ENCODE measurements at places on chromosomes 4 and X.
A peak's percentile ranks its signal among the peaks of the same experiment; 100 is the strongest.

DNA sequence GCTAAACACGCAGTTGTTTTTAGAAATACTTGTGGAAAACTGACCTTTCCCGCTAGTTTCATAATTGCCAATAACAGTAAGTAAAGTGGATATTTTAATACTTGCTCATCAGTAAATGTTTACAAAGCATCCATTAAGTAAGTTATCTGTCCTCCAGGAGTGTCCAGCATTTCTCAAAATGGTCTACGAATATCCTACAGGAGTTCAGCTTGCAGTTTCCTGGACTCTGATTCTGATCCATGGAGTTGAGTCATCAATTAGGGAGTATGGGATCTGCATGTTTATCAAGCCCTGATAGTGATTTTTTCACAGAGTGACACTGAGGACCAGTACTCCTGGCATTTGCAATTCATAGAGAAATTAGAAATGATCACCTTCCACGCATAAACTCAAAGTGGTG is 325.2 kb upstream of the AADAT start:
- peak; percentile 24 for DNase-seq

DNA sequence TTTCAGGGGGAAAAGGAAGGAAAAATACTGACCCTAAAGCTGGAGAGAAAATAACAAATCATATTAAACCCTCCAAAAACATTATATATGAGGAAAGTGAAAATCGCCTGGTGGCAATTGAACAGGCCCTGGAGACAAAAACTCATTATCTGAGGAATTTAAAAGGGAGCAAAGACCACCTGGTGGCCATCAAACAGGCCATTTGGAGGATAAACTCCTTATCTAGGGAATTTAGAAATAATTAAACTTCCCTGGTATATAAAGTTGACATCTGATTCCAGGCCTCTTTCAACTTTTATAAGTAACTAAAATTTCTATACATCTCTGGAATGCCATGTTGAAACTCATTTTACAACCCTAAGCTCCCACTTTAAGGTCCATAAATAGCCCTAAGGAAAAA is 35.2 kb downstream of the CHM start:
- no peak for DNase-seq

- peak; percentile 96 for DNase-seq
Observed at GRCh38 chrX:45710081-45710801, 509.6 kb upstream of the DIPK2B start.

DNA sequence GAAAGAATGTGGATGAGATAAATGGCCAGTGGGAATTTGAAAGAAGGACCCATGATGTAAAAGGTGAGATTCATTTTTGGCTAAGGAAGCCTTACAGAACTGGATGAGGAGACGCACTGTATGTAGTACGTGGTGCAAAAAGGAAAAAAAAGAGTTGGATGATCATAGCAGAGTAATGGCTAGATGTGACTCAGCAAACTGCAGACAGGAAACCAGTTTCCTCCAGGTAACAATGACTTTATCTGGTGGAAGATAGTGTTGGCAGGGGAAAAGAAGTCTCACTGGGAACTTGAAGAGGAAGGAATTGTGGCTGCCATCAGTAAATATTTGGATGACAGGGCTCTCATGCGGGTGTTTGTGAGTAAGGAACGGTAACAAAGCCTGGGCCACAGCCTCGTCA is 243.2 kb downstream of the CPE start:
- DNase-seq = no peak

GRCh38 chrX:9807355-9808182 is 21.3 kb downstream of the SHROOM2 start:
- no peak for DNase-seq

GRCh38 chr4:10622728-10623127 is 61.8 kb downstream of the CLNK start:
- no peak for DNase-seq

DNA sequence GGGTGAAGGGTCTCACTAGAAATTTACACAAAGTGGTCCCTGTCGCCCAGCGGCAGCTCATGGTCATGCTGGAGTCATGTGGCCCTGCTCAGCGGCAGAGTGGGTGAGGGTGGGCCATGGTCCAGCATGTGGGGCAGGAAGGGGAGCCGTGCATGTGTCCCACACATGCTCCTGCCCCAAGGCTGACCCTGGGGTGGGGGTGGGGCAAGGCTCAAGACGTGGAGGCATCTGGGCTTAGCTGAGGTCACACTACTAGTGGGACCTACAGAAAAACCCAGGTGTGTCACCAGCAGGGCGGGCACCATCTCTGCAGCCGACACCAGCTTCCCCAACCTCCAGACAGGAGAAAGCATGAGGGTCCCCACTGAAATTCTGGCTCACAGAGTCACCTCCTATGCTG is 42.4 kb downstream of the EVC start:
- no peak for DNase-seq

GRCh38 chrX:133983974-133984845 is 1.2 kb downstream of the GPC3 start:
- no peak for DNase-seq

DNA sequence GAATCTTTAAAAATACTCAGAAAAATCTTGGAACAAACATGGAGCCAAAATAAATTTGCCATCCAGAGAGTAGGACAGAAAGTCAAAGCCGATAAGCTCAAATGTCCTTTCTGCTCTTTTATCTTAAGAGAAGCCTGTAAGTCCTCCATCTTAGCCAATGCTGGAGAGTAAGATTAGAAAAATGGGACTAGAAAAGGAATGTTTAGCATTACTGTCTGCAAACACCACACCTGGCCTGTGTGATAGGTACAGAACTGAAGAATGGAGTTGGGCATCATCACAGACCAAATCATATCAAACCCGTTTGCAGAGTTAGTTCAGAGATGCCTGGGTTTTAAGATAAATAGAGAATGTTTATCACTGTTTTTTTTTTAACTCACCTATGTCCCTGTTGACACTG is 10.5 kb upstream of the SLC39A8 start:
- DNase-seq = no peak

- DNase-seq = no peak
Observed at GRCh38 chr4:2591189-2591588, 54.7 kb downstream of the FAM193A start.

- DNase-seq = no peak
Observed at GRCh38 chr4:152374153-152374552, 161.7 kb downstream of the FBXW7 start.

GRCh38 chr4:7786517-7786916 is 153.1 kb downstream of the AFAP1 start:
- DNase-seq = no peak

DNA sequence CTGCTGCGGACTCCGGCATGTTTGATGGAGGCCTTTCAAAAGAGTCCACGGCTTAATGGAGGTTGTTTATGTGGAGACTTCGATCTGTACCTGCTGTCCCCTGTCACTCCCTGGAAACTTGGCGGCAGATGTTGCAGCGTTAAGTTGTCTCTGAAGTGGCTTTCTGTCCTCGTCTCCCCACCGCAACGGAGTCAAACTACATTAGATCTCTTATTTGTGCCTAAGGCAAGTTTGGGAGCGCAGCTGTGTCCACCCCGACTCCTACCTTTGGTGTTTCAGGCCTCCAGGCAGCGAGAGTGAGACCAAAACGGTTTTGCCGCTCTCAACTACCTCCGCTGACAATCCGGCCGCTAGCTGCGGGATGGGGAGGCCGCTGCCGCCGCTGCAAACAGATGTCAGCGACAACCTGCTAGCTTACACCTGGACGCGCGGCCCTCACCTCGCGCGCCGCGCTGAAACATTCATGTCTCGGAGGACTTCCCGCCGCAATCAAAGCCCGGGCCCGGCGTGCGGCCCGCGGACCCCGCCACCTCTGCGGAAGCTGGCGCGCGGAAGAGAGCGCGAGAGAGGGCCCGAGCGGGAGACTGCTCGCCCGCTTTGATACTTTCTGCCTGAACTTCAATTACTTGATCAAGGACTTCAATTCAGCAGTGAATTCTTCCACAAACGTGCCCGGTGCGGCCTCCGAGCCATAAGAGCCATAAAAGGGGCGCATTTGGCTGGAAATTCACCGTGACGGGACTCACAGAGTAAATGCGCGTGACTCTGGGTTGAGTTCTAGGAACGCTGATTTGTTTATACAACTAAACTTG is 108.4 kb downstream of the ANTXR2 start:
- DNase-seq = no peak

GRCh38 chr4:137534516-137534915 is 2.2 kb upstream of the PCDH18 start:
- DNase-seq = no peak

GRCh38 chr4:138976526-138976925 is 39.1 kb upstream of the NOCT start:
- no peak for DNase-seq

DNA sequence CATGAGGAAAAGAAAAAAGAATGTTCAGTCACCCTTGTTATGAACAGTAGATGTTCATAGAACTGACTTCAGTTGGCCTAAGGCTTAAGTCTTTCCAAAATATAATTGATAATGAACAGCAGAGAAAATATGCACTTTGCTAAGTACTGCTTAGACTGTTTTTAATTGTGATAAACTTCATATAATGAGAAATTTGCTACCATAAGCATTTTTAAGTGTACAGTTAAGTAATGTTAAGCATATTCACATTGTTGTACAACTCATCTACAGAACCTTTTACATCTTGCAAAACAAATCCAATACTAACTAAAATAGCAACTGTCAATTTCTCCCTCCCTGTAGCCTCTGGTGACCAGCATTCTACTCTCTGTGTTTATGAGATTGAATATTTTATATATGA is 792.2 kb upstream of the LCORL start:
- DNase-seq = no peak

- DNase-seq = no peak
Observed at GRCh38 chr4:2059046-2059725, at the start of gene NAT8L. TSS of gene NAT8L (plus strand) at chr4:2059327. CDS start at chr4:2059512, 185 bp downstream.

GRCh38 chr4:107876099-107876498 is 51.4 kb downstream of the SGMS2 start:
- DNase-seq = no peak

GRCh38 chr4:170162416-170162815 is 72.7 kb upstream of the AADAT start:
- no peak for DNase-seq

DNA sequence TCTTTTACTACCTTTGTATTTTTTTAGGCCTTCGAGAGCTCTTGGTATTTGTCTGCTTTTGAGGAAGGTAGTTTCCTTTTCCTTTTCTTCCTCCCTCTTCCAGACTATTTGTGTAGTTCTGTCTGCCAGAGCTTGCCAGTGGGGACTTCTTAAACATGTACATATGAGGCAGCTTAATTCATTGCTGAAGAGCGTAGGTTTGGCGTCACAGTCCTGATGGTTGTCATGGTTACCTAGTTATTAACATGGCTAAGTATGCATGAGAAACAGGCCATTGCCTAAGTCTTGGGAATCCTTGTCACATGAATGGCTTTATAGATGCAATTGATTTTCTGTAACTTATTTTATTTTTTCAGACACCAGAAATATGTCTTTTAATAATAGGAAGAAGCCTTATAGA is 48.5 kb upstream of the ARMCX2 start:
- DNase-seq = no peak

- DNase-seq = no peak
Observed at GRCh38 chr4:24999392-25000089, 31.2 kb downstream of the LGI2 start.

DNA sequence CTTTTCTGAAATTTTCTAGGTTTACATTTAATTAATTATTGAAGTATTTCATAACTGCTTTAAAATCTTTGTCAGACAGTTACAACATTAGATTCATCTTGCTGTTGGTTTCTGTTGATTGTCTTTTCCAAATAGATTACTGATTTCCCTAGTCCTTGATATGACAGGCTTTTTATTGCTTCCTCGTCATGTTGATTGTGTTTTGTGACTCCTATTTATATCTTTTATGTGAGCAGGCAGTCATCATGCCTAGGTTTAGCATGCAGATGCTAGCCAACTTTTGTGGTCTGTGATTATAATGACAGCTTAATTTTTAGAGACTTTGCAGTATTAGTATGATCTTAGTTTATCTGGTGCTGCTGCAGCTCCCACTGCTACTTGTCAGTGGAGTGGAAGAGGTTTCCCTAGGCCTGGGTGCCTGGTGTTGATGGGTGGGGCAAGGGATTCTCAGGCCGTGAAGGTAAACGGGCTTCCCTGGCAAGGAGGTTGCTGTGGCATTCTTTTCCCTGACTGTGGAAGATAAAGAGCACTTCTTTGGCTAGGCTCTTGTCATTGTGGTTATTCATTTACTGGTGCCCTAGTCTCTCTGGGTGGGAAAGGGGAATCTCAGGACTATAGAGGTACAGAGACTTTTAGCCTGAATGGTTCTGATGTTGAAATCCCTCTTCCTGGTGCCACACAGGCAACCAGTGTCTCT is 65.7 kb downstream of the SERPINA7 start:
- DNase-seq = no peak

GRCh38 chr4:86132468-86132867 is 227.4 kb downstream of the MAPK10 start:
- DNase-seq = no peak

- no peak for DNase-seq
Observed at GRCh38 chr4:27790911-27791310, 930.3 kb downstream of the STIM2 start.

DNA sequence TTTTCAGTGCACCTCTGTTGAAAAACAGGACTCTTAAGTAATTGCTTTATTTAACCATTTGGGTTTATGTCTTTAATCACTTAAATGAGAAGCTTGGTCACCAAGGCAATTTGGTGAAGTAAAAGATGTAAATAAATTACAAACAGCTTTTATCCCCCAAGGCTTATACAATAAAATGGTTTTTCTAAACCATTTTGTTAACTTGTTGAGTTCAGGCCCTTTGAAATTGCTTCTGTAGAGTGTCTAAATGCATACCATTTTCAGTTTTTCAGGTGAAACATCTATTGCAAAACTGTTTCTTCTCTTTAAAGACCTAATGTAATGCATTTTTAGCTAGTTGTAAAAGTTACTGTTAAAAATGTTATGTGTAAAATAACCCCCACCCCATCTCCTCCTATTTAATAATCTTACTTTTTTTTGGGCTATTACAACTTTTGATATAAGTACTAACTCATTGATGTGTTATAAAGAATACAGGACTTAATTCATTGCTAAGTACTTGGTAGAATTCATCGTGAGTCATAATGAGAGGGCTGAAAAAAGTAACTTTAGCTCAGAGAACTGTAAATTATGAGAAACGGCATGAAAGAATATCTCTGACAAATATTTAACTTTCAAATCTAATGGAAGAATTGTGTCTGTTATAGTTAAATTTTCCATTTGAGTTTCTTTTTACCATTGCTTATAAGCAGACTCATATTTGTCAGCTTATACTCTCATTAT is 4.5 kb downstream of the RAPGEF2 start:
- peak; percentile 14 for DNase-seq

GRCh38 chrX:78708262-78708661 is 39.3 kb upstream of the LPAR4 start:
- DNase-seq = peak; percentile 40

- DNase-seq = no peak
Observed at GRCh38 chr4:95956094-95956493, 116.2 kb downstream of the PDHA2 start.

GRCh38 chr4:3638080-3638795 is 106.0 kb upstream of the LRPAP1 start:
- DNase-seq = no peak

Measured in HCEC 1CT (cell line).